ENCODE measurements at places on chromosomes 16 and 17. TPM values are rescaled to one million over a fixed set of nuclear protein-coding genes. Genes with fewer than 3 reads are reported as not detected.

- no peak for DNase-seq
Measured at GRCh38 chr17:80955078-80955477, 36.6 kb upstream of the CHMP6 start.

The QPRT gene
- total RNA-seq: not detected

- DNase-seq: peak; percentile 51
Measured at GRCh38 chr16:85328676-85329058, 216.4 kb upstream of the CIBAR2 start.

DNA sequence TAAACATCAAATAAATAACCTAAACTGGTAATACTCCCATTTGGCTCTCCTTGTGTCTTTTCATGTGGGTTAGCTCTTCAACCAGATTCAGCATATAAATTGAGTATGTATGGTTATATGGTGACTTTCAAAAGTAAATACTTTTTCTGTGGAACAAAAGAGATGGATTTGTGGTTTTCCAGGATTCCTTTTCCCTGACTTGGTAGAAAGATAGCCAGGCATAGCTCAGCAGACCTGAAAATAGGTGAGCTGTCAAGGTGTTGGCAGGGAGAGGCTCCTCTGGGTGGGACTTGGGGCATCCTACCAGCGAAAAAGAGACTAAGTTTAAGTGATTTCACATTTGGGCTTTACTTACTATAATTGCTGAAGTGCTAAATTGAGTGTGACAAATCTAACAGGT is 80.3 kb downstream of the FTO start:
- no peak for DNase-seq

The CUEDC1 gene
- 5.0 TPM for total RNA-seq

- no peak for DNase-seq
Measured at GRCh38 chr17:50601823-50602375, 32.8 kb upstream of the ABCC3 start.

The NKD1 gene
- total RNA-seq: 0.42 TPM

The LRRC37A2 gene
- 0.77 TPM for total RNA-seq

DNA sequence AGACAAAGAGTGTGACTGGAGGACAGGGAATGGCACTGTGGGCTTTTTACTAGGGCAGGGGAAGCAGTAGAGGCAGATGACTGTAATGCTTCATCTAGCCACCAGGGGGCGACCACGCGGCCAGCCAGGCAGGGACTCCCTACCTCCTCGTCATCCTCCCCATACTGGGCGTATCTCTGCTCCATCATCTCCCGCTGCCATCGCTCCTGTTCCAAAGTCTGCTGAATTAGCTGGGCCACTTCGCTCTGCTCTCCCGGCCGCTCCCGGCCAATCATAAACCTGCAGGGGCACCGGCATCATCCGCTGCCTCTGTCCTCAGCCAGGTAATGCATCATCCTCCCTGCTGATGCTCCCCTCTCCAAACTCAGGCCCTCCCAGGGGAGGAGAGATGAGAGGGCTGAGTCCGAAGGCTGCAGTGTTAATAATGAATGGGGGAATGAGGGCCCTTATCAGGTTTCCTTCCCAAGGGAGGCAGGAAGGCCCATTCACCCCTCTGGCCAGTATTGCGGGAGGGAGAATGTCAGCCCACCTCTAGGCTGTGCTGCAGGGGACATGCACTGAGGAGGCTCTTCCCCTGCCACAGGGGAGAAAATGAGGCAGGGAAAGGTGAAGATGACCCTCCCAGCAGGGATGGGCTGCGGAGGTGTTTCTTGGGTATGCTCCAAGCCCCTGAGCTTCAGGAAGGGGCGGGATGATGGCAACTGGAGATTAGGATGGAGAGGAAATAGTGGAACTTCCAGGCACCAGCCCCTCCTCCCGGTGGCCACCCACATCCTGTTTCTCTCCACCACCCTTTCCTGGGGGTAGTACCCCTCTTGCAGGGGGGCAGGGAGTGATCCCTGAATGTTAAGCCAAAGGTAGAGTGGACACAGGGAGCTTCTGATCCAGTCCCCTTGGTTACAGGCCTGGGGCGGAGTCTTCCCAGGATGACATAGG is 10.3 kb upstream of the SAMD14 start:
- DNase-seq: peak; percentile 68

- no peak for DNase-seq
Measured at GRCh38 chr16:72908362-72909167, 139.4 kb downstream of the ZFHX3 start.

The EMC6 gene
- total RNA-seq: 23.1 TPM

GRCh38 chr17:19727501-19728078 is 11.2 kb upstream of the SLC47A2 start:
- DNase-seq: no peak

GRCh38 chr16:69089091-69089910 is 16.2 kb upstream of the HAS3 start:
- DNase-seq: no peak

The RAD51D gene
- total RNA-seq: 9.3 TPM

- DNase-seq: peak; percentile 84
Measured at GRCh38 chr17:40647624-40648383, at the start of gene SMARCE1. Gene SMARCE1 (minus strand): TSS chr17:40647818. CDS start chr17:40645802, 2,016 bp downstream.

DNA sequence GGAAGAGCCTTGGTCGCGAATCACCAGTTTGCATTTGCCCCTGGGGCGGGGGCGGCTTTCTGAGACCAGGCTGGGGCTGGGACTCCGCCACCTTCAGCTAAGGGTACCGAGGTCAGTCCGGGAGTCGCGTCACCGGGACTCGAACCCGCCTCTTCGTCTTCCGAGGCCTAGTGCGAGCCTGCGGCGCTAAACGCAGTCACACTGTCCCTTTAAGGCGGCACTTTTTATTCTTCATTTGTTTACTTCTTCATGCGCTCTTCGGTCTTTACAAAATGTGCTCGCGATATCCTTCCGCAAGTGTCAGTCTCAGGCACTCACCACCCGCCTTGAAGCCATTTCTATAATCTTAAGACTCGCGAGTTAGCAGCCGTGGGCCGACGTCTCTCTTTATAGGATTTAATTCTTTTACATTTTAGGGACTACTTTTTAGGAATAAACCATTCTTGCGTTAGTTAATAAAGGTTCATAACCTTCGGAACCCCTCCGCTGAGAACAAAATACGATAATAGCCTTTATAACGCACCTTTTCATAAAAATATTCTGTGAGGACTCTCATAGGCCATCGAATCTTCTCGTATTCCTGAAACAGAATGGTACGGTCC is 593 bp upstream of the HEXIM1 start:
- peak; percentile 89 for DNase-seq

- no peak for DNase-seq
Measured at GRCh38 chr17:2736956-2737355, 12.5 kb downstream of the CCDC92B start.

DNA sequence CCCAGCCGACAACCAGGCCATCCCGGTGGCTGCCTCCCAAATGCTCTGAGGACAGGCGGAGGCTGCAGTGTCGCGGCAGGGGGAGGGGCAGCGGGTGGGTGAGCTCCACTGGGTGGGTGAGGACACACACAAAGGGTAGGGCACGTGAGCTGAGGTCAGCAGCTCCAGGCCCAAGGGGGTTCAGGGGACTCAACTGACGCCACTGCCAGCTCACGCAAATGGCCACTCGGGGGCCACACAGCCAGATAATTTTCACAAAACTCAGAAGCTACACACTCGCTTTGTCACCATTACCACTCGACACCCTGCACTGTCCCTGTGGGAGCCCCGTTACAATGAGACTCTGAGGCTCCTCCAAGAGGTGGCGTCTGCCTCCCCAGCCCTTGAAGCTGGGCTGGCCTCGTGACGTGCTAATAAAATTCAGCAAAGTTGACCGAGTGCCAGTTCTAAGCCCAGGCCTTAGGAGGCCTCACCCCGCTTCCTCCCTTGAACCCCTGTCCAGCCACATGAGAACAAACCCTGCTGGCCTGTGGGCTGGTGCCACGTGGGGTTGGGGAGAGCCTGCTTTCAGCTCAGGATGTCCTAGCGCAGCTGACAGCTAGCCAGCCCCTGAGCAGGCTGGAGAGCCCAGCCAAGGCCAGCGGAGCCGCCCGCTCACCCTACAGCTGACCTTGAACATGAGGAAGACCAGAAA is 56.9 kb downstream of the RMI2 start:
- DNase-seq: no peak

DNA sequence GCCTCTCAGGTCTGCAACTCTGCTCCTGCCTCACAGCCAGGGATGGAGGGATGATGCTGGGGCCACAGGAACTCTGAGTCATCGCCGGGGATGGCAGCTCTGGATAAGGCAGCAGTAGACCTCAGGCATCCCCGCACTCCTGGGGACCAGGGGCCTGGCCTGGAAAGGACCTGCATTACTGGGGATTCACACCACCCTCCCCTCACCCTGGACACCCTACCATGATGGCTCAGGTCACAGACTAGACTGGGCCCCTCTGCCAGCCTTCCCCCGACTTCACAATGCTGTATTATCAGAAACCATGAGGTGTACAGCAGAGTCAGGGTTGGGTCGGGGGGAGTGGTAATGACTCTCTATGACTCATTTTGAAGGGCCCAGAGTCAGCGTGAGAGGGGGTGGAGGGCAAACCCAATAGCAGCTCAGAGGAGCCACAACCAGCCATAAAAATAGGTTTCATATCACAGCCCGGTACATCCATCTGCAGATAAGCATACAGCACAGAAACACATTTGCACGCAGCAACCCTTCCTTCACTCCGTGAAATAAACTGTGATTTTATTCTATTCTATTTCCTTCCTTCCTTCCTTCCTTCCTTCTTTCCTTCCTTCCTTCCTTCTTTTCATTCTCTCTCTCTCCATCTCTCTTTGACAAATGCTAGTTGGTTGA is 28.8 kb downstream of the DYNLRB2 start:
- DNase-seq: peak; percentile 91

DNA sequence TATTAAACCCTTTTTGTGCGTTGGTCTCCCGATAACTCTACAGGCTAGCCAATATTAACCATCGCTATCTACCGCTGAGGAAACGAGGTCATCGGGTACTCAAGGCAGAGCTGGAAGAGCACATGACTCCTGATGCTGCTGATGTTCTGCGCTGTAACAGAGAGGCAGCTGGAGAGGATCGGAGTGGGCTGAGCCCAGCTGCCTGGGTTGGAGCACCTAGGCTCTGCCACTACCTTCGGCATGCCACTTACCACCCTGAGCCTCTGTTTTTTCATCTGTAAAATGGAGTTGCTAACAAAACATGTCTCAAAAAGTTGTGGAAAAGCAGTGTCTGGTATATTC is 432 bp upstream of the SLC46A1 start:
- DNase-seq: no peak

DNA sequence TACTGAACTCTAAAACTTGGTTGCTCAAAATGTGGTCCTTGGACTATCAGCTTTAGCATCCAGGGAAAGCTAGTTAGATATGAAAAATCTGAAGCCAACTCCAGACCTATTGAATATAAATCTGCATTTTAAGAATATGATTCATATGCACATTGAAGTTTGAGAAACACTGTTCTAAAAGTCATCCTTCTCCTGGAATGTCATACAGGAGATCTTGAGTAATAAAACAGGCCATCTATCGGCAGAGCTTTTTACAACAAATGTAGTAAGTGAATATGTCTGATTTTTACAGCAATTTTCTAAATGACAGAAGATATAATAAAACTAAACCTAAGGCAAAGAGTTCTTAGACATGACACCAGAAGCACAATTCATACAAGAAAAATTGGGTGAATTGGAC is 140.4 kb downstream of the PMP22 start:
- DNase-seq: no peak

The HAPSTR1 gene
- 30.2 TPM for total RNA-seq

The MT1F gene
- not detected for total RNA-seq

The TNFRSF13B gene
- not detected for total RNA-seq

DNA sequence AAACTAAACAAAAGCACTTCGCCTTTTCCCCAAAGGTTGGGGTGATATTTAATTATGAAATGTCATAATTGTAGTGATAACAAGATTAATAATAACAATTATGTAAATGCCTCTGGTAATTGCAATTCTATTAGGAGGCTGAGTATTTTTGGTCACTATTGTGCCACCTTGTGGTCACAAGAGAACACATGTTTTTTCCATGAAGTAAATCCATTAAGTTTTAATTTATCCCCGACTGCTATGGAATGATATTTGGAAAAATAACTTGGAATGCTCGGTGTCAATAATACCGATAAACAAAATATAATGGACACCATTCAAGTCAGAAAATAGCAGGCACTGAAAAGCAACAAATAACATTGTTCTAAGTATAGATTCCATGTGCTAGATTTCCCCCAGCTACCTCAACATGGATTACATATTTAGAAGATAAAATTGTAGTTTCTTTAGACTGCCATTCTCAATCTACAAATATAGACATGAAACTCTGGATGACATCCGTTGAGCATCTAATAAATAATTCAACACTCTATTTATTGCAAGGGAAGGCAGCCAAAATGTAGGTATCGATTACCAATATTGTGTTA is 25.0 kb upstream of the KCNJ2 start:
- DNase-seq: no peak

- no peak for DNase-seq
Measured at GRCh38 chr17:2087597-2088211, 32.8 kb downstream of the HIC1 start.

DNA sequence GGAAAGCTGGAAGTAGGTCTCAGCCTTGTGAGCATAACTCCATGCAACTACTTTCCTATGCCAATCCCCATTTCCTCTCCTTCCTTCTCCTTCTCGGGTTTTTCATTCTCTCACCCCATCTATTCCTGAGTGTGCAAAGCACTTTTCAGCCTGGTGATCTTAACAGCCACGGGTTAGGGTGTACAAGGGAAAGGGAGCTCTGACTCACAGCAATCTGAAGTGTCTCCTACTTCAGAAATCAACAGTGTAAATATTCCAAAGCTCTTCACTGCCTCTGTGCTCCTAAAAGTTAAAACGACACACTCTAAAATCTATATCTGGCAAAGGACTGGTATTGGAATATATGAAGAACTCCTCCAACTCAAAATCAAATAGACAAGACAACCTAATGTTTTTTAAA is 268.0 kb upstream of the IRX3 start:
- DNase-seq: no peak

DNA sequence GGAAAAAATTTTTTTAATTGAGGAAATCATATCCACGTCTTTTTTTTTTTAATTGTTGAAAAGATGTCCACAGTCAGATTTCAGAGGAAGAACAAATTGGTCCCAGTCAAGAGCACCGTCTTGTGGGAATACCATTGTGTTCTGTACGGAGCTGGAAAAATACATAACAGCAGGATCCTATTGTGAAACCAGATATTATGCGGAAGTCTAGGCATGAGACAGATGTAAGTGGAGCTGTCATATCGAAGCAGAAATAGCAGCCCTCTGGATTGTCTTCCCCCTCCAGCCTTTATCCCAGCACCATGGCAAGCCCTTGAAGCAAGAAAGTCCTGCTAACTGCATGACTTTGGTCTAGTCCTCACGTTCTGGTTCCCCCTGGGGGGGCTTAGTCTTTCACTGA is 391.6 kb upstream of the ASIC2 start:
- no peak for DNase-seq

GRCh38 chr16:76854234-76854633 is 336.8 kb upstream of the MON1B start:
- no peak for DNase-seq

- DNase-seq: no peak
Measured at GRCh38 chr17:5541610-5542202, 42.6 kb downstream of the NLRP1 start.

- DNase-seq: peak; percentile 52
Measured at GRCh38 chr17:21358682-21359482, 17.3 kb upstream of the KCNJ12 start.

All from Daoy (cell line).